Stimulated activated naive CD8-positive, alpha-beta T cell treated with anti-CD3 and anti-CD28 coated beads, Interleukin-15, amount 100 ng/mL, for 72 hours (primary cell): ENCODE measurements at places on chromosomes 3 and 15.

GRCh38 chr3:8164145-8164544 lies 337.5 kb upstream of the LMCD1 start:
- DNase-seq, result no peak

GRCh38 chr15:27361438-27361837 lies 390.5 kb downstream of the GABRG3 start:
- DNase-seq, result no peak

DNA sequence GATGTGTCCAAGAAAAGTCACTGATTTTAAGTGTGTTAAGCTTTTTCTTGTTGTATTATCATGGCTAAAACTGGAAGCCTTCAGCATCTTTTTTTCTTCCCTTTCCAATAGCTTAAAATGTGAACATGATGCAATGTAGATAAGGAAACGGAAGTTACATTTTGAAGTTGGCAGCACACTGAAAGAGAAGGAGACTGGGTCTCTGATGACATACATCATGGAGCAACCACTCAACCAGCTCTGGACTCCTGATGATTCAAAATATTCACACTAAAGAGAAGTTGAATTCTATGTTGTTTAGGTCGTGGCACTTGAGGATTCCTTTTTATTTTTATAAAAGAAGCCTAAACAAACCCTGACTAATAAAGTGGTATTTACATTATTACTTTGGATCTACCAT lies 488.3 kb upstream of the ALCAM start:
- no peak for DNase-seq

DNA sequence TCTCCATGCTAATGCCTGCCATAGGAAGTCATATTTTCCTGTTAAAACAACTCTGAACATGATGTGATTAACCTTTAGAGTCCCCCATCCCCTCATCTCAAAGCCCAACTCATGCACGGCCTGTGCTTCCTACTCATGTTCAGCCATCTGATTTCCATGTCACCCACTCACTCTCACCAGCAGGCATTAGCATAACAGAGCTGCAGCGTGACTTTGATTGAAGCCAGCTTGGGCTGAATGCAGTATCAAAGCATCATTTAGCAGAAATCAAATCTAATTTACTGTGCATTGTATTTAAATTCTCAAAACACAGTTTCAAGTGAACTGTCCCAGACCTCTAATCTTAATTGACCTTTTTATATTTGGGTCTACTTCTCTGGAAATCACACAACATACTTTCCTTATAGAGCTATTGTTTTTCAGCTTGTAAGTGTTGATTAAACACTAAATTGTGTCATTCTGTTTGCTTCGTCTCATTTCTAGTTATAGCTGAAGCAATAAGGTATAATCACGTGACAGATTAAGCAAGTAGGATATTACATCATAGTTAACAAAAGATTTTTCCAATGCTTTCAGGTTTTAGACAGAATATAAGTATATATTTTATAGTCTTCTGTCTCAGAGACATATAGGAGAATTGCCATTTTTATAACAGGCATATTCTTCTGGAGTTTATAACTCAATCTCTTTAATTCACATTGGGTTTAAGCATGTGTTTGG lies 501.5 kb downstream of the ROBO2 start:
- DNase-seq, result no peak

GRCh38 chr3:38805004-38805403 lies 11.0 kb downstream of the SCN10A start:
- DNase-seq, result no peak

DNA sequence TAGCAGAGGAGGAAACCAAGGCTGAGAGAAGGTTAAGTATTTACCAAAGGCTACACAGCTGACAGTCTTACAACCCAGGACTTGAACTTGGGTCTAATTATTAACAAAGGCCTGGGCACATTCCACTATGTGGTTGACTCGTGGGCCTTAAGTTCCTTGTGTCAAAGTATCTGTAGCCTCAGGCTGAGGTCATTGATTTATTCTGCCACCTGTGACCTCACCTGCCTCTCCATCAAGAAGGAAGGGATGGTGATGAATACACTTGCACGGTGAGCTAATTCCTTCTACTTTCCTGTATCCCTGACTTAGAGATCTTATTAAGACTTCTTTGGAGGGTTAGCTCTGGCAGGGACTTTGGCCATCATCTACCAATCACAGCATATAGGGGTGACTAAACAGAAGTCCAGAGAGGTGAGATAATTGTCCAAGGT lies 19.9 kb upstream of the LRRC58 start:
- DNase-seq, result no peak

GRCh38 chr3:153897025-153897723 lies 224.0 kb upstream of the ARHGEF26 start:
- no peak for DNase-seq

DNA sequence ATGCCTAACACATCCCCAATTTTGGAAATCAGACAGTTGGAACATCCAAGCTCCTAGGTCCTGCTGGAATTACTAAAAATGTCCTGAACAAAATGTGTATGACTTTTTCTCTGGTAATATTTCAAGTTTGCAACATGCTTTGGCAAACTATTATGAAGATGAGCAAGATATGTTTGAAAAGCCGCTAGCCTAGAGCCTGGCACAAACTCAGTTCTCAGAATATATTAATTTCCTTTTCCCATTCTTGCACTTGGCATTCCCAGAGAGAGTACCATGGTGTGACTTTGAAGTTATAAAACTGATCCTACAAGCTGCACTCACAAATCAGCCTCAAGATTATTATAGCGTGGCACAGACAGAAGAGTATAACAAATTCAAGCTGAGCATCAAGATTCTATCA lies 1031.1 kb downstream of the NTRK3 start:
- no peak for DNase-seq
